ENCODE measurements at places on chromosomes 3 and 15. TPM values are rescaled to one million over a fixed set of nuclear protein-coding genes. Genes with fewer than 3 reads are reported as not detected.

ANKUB1 gene
- not detected for total RNA-seq

LYSMD4 gene
- total RNA-seq, result 4.3 TPM

PEX5L gene
- total RNA-seq, result not detected

TRAT1 gene
- not detected for total RNA-seq

TRIM42 gene
- not detected for total RNA-seq

MCF2L2 gene
- total RNA-seq, result 0.15 TPM

FOXB1 gene
- not detected for total RNA-seq

MAPK6 gene
- 53.5 TPM for total RNA-seq

MESP1 gene
- total RNA-seq, result 7.2 TPM

SLC27A2 gene
- total RNA-seq, result 24.3 TPM

SKOR1 gene
- 0.03 TPM for total RNA-seq
